Small intestine (tissue), 16 donors: ENCODE measurements at places on chromosomes 1 and 21. TPM values are rescaled to one million over a fixed set of nuclear protein-coding genes. Genes with fewer than 3 reads are reported as not detected.

The CR1L gene
- polyA plus RNA-seq = not detected

The BTBD8 gene
- 2.9 TPM for polyA plus RNA-seq

The UTS2 gene
- polyA plus RNA-seq = not detected

The AKR7A3 gene
- 3.4 TPM for polyA plus RNA-seq

The CD52 gene
- polyA plus RNA-seq = 23.1 TPM

- DNase-seq = peak; percentile 96
- H3K36me3 ChIP-seq = peaks cover 11% of the 10 kb centered on the region
- peaks cover 3% of the 10 kb centered on the region for H3K4me1 ChIP-seq
- no peaks in the 10 kb centered on the region for H3K27me3 ChIP-seq
- peak within 1 kb of the TSS; percentile 58 for H3K4me3 ChIP-seq
- peak within 1 kb of the TSS; percentile 87 for H3K27ac ChIP-seq
Measured at GRCh38 chr1:7783826-7784491, at the start of gene PER3. PER3 (plus strand) TSS chr1:7784291; CDS start chr1:7784878, 587 bp downstream.

DNA sequence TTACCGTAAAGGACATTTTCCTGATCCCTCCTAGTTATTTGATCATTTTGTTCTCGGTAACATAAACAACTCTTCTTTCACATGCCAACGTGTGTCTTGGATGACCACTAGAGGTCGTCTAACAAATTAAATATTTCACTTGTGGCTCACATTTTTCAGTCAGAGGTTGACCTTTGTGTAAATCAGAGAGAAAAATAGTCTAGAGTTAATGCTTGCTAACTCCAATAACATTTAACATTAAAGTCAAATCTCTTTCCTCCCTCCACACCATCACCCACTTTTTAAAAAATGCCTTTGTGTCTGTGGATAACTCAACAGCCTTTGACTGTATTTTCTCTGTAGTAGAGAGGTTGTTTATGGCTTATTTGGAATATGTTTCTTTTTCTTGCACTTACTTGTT lies 220.5 kb upstream of the B3GALT2 start:
- no peaks in the 10 kb centered on the region for H3K36me3 ChIP-seq
- DNase-seq = peak; percentile 55
- H3K27ac ChIP-seq = no peak overlapping the region
